ENCODE measurements at places on chromosomes 7 and 10. TPM values are rescaled to one million over a fixed set of nuclear protein-coding genes. Genes with fewer than 3 reads are reported as not detected.
A peak's percentile ranks its signal among the peaks of the same experiment; 100 is the strongest.

DNA sequence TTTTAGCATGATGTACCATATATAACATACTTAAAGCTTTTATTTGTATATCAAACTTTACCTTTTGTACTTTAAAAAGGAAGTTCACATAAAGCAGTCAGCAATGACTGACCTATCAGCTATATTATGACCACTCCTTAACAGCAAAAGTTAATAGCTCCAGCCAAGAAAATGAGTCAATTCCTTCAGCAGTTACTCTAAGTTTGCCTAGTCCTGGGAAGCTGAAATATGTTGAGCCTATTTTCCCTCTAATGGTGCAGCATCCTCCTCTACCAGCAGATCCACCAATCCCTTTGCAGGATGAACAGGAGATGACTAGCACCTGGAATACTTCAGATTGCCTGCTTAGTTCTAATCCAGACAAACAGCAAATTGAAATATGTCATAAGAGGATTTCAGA, 64.2 kb downstream of the CUL2 start:
- ATAC-seq: no peak

- ATAC-seq: no peak
Measured at GRCh38 chr7:90345595-90346335, 751 bp upstream of the GTPBP10 start.

- no peak for ATAC-seq
Measured at GRCh38 chr7:73644688-73645286, 20.5 kb upstream of the MLXIPL start.

- ATAC-seq: no peak
Measured at GRCh38 chr7:84236398-84236797, 41.8 kb upstream of the SEMA3A start.

DNA sequence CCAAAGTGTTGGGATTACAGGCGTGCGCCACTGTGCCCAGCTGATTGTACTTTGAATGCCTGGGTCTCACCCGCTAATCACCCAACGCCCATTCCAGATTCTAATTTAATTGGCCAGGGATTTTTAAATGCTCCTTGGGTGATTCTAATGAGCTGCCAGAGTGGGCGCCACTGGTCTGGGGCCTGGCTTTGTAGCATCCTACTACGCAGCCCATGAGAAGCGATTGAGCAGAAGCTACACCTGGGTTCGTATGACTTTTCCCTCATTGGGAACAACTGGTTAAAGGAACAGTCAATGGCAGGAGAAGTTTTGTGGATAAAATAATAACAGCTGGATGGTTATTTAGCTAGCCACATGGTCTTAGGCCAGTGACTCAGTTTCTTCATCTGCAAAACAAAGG, 108.0 kb downstream of the SPAG6 start:
- ATAC-seq: no peak

DNA sequence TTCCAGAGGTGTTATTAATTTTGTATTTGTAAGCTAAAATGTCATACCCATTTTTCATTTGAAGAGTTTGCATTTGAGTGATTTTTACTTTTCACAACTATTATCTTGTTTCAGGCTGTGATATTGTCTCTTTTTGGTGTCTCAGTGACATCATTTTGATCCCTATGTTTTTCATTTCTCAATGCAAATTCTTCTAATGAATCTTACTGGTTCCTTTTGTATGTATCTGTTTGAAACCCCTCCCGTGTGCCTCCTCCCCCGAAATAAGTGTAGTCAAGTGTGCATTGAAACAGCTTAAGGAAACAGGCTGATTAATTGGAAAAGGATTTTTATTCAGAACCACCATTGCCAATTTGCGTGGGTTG, 77.8 kb downstream of the SHH start:
- no peak for ATAC-seq

- peak; percentile 56 for ATAC-seq
Measured at GRCh38 chr10:71307469-71308085, 11.5 kb upstream of the SLC29A3 start.

GRCh38 chr7:90938371-90938770, 325.9 kb upstream of the FZD1 start:
- ATAC-seq: no peak

DNA sequence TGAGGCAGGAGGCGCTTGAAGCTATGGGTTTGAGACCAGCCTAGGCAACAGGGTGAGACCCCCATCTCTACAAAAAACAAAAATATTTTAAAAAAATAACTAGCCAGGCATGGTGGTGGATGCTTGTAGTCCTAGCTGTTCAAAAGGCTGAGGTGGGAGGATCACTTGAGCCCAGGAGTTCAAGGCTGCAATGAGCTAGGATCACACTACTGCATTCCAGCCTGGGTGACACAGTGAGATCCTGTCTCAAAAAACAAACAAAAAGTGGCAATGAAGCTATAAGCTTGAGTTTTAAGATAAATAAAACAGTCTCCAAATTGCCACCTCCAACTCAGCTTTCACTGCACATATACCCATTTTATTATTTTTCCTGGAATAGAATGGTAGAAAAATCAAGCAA, 281.3 kb downstream of the IPMK start:
- no peak for ATAC-seq

DNA sequence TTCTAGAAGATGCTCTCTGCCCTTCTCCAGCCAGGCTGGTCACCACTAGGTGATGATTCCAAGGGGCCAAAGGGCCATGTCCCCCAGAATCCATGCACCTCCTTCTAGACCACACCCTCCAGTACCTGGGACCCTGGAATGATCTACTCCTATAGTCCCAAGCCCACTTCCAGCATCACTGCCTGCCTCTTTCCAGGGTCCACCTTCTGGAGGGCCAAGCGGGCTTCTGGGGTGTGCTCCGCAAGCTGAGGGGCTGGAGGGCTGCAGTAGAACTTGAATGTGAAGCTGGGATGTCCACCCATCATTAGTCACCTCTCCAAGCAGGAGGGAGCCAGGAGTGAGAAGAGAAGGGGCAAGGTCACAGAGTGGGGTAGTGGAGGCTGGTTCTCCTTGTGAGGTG, 234.4 kb upstream of the MYO3A start:
- ATAC-seq: no peak

GRCh38 chr10:122258136-122259074, 12.7 kb upstream of the BTBD16 start:
- ATAC-seq: peak; percentile 61

DNA sequence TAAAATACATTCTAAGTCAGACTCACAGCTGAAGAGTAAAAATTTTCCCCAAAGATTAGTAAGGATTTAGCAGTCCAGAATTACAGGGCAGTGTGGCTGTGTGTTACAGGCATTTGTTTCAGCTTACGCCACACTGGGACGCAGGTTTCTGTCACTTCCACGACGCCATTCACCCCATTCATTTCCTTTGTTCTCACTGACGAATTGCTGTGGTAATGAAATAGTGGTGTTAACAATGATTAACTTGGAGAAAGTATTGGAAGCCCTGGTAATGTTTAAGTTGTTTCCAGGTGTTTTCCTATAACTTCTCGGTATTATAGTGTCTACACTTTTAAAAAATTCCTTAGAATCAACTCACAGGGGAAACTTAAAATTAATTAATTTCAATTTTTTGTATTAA, 370.9 kb downstream of the SH2D4B start:
- ATAC-seq: no peak

DNA sequence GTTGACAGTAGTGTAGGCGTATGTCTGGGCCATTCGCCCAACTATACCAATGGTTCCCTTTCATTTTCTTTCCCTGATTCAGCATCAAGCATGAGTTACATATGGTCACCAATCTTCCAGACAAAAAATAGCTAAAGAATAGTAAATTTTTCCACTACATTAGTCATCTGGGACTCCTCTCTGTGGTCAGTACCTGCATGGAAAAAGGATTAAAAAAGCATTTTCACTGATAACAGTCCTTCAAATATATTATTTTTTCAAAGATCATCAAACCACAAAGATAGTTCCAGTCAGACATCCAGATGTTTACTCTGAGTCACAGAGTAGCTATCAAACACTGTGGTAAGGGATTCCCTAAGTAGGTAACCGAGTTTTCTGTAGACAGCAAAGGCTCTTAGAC, 302.6 kb upstream of the SEMA3D start:
- no peak for ATAC-seq

Gene GNAT3
- not detected for total RNA-seq

Gene CTAGE4
- total RNA-seq: 0.27 TPM

Gene CFAP43
- not detected for total RNA-seq

Gene ANXA8L1
- total RNA-seq: 1.7 TPM

Gene CPVL
- total RNA-seq: 7.0 TPM

Gene VPS26A
- total RNA-seq: 51.5 TPM

Data from gastroesophageal sphincter (tissue), 4 donors.